ENCODE measurements at places on chromosomes 6 and 20.
A peak's percentile ranks its signal among the peaks of the same experiment; 100 is the strongest.

DNA sequence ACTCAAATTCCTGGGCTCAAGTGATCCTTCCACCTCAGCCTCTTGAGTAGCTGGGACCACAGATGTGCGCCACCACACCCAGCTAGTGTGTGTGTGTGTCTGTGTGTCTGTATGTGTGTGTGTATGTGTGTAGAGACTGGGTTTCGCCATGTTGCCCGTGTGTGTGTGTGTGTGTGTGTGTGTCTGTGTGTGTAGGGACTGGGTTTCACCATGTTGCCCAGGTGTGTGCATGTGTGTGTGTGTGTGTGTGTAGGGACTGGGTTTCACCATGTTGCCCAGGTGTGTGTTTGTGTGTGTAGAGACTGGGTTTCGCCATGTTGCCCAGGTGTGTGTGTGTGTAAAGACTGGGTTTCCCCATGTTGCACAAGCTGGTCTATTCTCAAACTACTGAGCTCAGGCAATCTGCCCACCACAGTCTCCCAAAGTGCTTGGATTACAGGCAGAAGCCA is 28.3 kb downstream of the CDK5RAP1 start:
- DNase-seq = peak; percentile 88

GRCh38 chr6:56378966-56379585 is 131.7 kb upstream of the COL21A1 start:
- DNase-seq = no peak

DNA sequence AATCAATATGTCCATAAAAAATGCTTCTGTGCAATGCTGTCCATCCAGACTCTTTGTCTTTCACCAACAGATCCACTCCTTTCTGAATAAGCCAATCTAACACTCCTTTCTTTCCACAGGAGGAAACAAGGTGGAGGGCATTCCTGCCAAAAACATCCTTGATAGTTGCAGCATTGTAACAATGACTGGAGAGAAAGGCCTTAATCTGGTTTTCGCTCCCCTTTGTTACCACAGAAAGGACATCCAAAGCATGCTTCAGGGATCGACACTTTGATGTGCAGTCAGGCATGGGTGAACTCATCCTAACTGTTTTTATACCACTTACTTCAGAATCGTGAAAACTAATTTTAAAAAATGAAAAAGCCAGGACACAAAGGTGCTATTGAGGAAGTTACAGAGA is 7.4 kb downstream of the IBTK start:
- no peak for DNase-seq

DNA sequence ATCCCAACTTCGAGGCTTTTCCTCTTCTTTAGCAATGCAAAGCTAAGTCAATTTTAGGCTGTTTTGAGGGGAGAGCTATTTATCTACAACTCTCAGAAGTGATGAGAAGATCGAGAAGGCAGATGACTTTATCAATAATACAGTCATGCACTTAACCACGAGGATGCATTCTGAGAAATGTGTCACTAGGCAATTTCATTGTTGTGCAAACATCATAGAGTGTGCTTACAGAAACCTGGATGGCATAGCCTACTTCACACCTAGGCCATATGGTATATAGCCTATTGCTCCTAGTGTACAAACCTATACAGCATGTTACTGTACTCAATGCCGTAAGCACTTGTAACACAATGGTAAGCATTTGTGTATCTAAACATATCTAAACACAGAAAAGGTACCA is 66.6 kb downstream of the PRND start:
- no peak for DNase-seq

DNA sequence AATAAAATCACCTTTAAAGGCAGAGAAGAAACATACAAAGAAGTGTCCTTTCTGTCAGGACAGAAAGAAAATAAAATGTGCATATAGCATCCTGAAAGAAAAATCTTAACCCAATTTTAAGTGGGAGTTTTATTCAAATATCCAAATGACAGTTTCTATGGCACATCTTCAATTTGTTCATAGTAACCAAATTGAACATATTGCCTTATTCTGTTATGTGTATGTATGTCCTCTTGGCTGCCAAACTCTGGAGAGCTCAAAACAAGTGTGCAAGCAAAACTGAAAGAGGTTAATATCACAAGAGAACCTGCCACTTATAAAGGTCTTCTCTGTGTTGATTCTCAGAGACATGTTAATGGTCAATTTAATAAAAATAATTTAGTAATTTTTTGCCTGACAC is 334.7 kb downstream of the BCKDHB start:
- no peak for DNase-seq

DNA sequence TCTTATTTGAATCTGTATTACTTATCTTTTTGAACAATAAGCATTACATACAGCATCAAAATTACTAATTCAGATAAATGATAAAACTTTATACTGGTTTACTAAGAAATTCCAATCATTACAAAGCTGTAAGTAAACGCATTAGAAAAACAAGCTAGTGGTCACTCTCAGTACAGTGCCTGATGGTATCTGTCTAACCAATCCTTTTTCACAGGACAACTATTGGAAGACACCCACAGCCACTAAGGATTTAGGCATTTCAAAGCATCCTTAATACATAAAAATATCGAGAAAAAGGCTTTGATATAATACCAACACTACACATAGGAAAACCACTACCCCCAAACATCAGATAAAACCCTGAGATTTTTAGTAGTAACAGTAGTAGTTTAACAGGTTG is 2.6 kb downstream of the CD164 start:
- DNase-seq = no peak

GRCh38 chr6:5946181-5946580 is 60.5 kb downstream of the NRN1 start:
- no peak for DNase-seq

DNA sequence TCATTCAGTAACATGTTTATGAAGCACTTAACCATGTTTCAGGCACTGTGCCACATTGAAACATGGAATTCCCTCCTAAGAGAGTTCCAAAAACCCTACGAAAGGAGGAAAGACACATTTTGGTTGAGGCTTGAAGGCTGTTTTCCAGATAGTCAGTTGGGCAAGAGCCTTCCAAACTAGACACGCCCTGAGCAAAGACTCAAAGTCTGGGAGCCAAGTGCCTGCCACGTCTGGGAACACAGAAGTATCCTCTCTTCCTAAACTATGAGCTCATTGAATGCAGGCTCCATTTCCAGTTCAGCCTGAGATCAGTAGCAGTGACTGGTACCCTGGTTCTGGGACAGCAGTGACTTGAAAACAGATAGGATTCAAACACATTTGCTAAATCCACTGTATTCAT is 74.5 kb upstream of the FAM8A1 start:
- no peak for DNase-seq

GRCh38 chr6:107490566-107491137 is 735 bp downstream of the SOBP start:
- peak; percentile 20 for DNase-seq

All from thyroid gland (tissue), 4 donors.